ENCODE measurements at places on chromosomes 1 and 21.

- DNase-seq, result no peak
Measured at GRCh38 chr1:203197625-203198024, 11.1 kb upstream of the CHI3L1 start.

GRCh38 chr1:187987236-187987776 lies 1158.6 kb downstream of the PLA2G4A start:
- DNase-seq, result no peak

- peak; percentile 4 for DNase-seq
Measured at GRCh38 chr1:202888221-202888530, 773 bp downstream of the RABIF start.

- DNase-seq, result no peak
Measured at GRCh38 chr1:230849451-230850224, 18.7 kb downstream of the C1orf198 start.

- DNase-seq, result no peak
Measured at GRCh38 chr21:44305691-44306090, 5.8 kb downstream of the PFKL start.

DNA sequence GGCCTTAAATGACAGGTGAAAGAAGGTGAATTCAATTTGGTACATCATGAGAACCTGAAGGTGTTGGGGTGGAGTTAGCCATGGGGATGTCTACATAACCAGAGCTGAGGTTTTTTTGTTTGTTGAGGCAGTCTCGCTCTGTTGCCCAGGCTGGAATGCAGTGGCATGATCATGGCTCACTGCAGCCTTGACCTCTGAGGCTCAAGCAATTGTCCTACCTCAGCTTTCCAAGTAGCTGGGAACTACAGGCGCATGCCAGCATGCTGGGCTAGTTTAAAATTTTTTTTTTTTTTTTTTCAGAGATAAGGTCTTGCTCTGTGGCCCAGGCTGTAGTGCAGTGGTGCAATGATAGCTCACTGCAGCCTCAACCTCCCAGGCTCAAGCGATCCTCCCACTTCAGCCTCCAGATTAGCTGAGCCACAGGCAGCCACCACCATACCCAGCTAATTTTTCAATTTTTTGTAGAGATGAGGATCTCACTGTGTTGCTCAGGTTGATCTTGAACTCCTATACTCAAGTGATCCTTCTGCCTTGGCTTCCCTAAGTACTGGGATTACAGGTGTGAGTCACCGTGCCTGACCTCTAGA lies 1.9 kb upstream of the MPZ start:
- DNase-seq, result no peak

- DNase-seq, result no peak
Measured at GRCh38 chr1:53326598-53327181, 1.2 kb downstream of the LRP8 start.

DNA sequence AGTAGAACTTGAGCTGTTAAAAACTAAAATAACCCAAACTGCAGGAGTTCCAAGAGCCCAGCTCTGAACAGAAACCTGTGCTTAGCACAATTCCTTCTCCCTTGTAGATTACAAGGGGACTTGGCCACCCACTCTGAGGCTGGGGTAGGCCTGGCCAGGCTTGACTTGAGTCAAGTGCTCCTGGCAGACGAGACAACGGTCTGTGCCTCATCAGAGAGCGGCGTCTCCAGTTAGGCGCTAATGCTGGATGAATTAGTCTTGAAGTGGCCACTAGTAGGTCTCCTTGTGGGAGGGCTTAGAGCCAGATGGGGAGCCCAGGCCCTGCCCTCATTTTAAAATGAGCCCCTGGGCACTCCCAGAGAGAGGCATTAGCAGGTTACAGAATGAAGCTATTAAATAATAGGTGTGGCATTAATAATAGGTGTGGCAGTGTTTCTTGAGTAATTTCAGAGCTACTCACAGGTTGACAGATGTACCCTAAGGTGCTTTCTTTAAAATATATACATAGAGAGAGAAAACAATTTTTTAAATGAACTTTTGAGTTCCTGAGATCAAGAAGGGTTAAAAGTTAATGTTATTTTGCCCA lies 1.1 kb downstream of the EEIG2 start:
- DNase-seq, result peak; percentile 70

- peak; percentile 21 for DNase-seq
Measured at GRCh38 chr1:212315907-212316306, 30.7 kb downstream of the PPP2R5A start.

DNA sequence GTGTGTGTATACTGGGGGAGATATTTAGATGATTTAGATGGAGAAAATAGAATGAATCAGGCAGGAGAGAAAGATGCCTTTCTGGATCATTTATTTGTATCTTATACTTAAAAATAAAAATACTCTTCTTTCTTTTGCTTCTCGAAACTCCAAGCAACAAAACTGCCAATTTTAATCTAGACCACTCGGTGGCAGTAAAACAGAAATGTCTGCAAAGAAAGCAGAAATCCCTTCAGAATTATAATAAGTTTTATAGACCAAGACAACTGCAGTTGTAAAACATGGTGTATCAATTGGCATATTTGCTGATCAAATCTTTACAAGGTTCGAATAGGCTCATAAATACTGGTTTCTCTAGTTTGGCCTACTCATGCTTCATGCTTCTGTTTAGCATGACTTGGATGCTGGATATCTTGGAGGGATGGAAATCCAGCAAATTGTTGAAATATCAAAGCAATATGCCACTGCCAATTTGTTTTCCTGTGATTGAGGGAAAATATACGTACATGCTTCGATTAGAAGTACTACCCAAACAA lies 15.1 kb upstream of the C1orf87 start:
- no peak for DNase-seq

- no peak for DNase-seq
Measured at GRCh38 chr1:114345930-114346479, 165.0 kb downstream of the TRIM33 start.

DNA sequence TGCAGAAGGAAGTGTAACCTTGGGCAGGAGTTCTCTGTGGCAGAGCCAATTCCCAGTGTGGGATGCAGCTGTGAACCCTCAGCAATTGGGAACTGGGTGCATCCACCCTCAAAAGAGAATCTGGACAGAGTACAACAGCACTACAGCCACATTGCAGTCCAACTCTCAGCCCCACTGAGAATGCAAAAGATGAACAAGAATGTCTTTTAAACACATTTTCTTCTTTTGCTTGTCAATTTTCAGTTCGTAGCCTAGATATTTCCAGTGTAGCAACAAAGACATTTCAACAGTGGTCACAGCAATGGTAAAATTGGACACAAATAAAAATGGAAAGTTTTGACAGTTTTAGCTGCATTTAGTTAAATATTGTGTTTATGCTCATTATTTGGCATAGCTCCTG lies 114.0 kb upstream of the APP start:
- no peak for DNase-seq

- DNase-seq, result peak; percentile 54
Measured at GRCh38 chr1:203271018-203271743, 34.1 kb upstream of the BTG2 start.

DNA sequence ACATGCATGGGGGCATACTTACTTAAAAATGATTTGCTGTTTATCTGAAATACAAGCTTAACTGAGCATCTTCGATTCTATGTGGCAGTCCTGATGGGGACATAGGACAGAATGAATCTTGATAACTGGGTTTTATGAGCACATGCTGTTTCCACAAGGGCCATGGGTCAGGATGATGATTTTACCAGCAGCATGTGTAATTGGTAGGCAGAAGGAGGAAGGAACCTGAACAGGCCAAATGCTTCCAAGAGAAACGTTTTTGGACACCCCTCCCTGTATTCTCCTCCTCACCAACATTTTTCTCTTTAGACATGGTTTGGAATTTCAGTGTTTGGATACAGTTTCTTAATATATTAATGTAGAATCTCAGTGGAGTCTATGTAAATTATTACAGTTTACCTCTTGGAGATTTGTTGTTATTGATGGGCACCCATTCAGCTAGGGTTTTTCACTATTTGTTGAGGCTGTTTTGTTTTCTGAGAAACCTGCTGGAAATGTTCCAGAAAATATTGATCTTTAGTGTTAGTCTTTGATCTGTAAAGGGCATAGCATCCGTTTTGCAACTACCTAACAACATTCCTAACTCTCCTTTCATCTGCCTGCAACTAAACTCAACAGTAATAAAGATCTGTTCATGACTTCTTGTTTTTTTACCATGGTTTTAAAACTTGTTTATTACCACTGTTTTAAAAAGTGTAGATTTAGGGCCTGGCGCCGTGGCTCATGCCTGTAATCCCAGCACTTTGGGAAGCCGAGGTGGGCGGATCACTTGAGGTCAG lies 42.0 kb downstream of the TBCE start:
- no peak for DNase-seq

GRCh38 chr1:176735201-176735600 lies 272.2 kb downstream of the PAPPA2 start:
- DNase-seq, result no peak

- no peak for DNase-seq
Measured at GRCh38 chr1:172845865-172846264, 187.0 kb downstream of the FASLG start.
